ENCODE measurements at places on chromosomes 6 and 20.

DNA sequence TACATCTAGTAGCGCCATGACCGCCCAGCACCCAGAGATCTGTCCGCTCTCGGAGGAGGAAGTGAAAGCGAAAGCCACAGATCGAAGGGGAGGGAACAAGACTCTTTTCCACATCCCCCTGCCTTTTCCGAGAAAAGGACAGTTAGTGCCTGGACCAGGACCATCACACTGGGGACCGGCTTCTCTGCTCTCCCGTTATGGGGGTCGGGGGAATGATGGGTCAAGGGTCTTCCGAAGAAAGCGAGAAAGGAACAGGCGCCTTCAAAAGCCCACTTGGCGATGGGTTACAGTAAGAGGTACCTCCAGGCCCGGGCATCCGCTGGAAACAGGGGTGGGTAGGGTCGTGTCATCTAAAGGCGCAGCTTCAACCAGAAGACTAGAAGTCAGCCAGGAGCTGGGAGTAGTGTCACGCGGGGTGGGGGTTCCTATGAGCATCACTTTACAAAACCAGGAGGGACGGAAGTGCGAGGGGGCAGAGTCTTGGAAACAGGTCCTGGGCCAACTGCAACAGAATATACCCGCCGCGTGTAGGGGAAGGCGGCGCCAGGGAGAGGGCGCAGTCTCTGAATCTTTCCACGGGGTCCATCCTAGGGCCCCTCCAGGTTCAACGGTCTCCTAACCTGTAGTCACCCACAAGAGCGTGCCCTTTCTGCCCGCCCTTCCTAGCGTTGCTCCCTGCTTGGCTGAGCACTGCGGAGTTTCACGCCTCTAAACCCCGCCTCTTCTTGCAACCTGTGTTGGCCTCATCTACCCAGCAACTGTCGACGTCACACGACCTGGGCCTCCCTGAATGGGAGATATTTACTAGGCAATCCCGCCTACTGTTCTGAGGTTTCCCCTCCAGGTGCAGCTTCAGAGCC is at the start of gene PSMB8:
PSMB8 (minus strand) TSS at position 69 of the 860 bp plus-strand sequence; CDS start at position 18, 51 bp downstream.
- DNase-seq: peak; percentile 90

DNA sequence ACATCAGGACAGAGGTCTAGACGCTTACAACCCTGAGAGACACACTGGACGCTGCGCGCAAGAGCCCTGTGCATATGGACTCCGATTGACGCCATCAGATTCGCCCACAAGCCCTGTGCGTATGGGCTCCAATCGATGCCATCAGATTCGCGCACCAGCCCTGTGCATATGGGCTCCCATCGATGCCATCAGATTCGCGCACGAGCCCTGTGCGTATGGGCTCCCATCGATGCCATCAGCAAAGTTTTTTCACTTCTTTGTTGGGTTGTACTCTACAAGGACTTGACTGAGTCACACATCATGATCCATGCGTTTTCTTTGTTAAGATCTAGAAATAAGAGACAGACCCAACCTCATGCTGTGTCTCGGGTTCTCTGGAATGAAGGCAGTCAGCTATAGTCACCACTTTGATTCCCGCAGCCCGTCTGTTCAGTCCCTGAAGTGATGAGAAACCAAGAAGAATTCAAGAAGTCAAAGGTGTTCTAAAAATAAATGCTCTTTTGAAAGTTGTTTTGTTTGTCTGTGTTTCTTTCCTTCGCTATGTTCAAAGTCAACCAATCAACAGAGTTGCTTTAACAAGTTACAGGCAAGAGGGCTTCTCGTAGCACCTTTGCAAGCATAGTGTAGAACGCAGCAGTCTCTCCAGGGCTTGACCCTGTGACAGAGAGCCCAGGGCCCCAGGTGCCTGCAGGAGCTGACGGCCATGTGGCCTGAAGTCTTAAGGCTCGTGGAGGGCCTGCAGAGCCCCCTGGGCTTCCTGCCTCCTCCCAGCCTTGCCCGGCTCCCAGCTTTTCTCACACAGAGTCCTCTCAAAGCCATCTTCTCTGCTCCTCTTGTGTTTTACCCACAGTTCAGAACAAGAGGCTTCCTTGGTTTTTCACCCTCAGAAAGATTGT is 7.9 kb downstream of the RPS6KA2 start:
- no peak for DNase-seq

- no peak for DNase-seq
Measured at GRCh38 chr6:45488269-45488668, 110.5 kb upstream of the SUPT3H start.

DNA sequence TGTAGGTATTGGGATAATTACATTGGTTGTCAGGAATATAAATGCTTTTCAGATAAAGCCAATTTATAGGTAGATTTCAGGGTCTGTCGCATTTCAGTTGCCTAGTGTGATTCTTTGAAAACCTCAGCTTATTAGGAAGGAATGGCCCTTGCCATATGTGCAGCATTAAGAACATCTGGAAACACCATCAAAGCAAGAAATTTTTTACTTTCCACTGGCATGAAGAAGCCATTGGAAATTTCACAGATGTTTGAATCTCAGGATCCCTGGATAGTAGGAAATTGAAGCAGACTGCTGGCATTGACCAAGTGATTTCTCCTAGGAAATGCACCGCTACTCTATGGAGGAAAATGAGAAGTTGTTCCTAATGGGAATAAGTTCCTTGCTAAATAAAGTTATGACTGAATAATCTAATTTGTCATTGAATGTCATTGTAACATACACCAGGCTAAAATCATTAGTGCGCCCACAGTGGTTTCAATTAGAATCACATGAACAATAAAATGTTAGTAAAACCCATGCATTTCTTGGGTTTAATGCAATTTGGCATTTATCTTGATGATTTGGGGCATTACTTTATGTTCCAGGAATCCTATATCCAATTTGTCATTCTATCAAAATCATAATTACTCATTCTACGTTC is 950.1 kb downstream of the EPHA7 start:
- DNase-seq: no peak

DNA sequence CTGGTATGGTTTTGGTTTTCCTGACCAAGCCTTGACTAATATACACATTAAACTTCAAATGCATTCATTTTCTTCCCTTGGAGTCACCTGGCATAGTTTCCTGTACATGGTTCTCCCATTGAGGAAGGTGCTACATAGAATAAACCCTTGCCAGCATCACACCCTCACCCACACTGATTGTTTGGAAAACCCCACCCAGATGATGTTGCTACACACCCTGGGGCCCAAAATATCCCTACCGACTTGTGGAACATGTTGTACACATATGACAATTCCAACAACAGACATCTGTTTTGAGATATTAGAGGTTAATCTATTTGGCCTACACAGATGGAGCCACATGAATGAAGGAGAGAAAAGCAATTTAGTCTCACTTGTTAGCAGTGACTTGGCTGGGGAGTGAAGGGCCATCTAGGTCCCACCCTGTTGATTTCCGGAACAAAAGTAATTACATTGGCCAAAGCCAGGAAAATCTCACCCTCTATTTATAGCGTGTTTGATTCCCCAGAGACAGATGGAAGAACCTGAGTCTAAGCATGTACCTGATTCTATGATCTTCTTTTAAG is 606.0 kb upstream of the BTBD3 start:
- no peak for DNase-seq

DNA sequence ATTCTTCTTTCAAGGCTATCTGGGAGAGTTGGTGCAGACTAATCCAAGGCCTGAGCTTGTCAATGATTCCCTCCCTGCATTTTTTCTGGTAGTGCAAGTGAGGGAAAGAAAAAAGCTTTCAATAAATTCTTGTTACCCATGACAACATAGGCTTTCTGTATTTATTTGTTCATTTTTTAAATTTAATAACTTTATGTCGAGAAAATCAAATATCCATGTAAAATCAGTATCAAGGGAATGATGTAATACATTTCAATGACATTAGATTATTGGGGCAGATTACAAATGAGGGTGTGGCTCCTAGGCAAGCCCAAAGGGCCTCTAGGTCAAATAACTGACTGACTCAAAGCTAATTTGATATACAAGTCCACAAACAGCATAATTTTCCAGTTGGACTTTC is 104.0 kb downstream of the GJA1 start:
- DNase-seq: no peak

DNA sequence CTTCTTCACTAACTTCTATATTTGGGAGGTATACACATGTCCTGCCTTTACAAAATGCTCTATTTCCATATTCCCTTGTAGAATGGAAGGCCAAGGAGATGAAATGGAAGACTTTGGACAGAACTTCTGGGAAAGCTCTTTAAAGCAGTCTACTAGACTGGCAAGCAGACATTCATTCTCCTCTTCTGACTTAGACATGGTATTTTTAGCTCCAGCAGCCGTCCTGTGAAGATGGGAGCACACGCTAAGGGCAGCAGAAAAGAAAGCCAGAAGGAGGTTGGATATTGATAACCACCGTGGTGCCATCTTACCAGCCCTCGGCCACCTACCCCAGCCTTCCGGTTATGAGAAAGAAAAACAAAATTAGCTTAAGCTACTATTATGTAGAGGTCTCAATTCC is 70.1 kb upstream of the E2F3 start:
- no peak for DNase-seq

- no peak for DNase-seq
Measured at GRCh38 chr20:44182135-44182765, 4.7 kb downstream of the JPH2 start.

- DNase-seq: no peak
Measured at GRCh38 chr6:16158943-16159557, 30.2 kb downstream of the MYLIP start.

Measured in DMS 273 treated with DMSO at 0.1 percent for 48 hours (cell line).